Stimulated activated CD4-positive, alpha-beta T cell treated with anti-CD3 and anti-CD28 coated beads, Interleukin-15, amount 100 ng/mL, for 1 hour (primary cell): ENCODE measurements at places on chromosomes 7 and 10.

DNA sequence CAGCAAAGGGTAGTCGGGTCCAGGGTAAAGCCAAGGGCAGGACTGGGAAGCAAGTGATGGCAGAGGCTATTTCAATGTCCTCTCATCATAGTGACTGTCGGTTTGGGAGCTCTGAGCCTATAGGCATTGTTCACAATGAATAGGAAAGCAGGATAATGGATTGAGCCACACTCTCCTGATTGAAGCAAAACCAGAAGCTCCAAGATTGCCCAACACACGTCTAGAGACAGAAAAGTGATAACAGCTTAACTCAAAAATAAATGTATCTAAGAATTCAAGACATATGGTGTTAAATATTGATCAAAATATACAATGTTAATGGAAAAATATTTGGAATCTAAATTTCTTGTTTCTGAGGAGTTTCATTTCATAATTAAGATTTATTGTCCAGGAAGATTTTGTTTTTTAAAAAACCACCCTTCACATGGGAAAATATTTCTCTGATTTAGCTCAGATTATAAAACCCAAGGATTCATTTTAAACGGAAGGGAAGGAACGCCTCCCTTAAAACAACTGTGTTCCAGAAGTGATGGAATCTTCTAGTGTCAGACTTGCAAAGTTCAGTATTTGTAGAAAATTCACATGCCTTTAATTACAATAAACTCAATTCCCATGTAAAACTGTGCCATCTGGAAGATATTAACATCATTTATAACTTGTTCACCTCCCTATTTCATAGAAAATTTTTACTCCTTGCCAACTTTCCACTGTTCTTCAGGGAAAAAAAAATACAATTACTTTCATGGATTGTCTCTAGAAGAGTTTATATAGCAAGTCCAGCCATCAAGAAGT lies 54.5 kb downstream of the NRP1 start:
- DNase-seq: no peak

DNA sequence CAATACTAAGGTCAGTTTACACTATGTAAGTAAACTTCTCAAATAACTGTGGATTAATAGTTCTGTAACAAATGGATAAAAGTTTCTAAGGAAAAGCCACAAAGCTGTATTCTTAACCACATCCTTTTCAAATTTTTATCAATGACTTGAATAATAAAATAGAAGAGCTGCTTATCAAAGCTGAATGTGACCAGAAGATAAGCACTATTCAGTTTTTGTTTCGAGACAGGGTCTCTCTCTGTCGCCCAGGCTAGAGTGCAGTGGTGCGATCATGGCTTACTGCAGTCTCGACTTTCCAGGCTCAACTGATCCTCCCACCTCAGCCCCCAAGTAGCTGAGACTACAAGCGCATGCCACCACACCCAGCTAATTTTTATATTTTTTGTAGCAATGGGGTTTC lies 17.0 kb downstream of the UPF2 start:
- no peak for DNase-seq

DNA sequence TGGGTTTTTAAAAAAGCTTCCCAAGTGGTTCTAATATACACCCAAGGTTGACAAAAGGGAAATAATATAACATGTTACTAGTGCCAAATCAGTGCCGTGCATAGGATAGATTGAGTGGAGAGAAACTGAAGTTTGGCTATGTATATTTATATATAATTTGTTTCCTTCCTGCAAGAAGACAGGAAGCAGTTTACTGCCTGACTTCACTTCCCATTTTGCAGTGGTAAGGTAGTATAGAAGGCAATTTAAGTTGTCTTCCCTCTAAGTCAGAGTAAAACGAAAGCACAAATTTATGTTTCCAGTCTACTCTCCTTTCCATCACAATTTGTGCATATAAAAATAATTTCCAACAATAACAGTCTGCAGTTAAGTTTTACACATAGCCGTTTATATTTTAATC lies 3.4 kb upstream of the HYCC1 start:
- DNase-seq: no peak

GRCh38 chr10:97612386-97612785 lies 20.9 kb downstream of the MORN4 start:
- DNase-seq: no peak
